CD8-positive, alpha-beta T cell (primary cell): ENCODE measurements at places on chromosomes 6 and 20.
A peak's percentile ranks its signal among the peaks of the same experiment; 100 is the strongest.

GRCh38 chr20:64116016-64116415 lies 8.7 kb upstream of the NPBWR2 start:
- no peak for DNase-seq

DNA sequence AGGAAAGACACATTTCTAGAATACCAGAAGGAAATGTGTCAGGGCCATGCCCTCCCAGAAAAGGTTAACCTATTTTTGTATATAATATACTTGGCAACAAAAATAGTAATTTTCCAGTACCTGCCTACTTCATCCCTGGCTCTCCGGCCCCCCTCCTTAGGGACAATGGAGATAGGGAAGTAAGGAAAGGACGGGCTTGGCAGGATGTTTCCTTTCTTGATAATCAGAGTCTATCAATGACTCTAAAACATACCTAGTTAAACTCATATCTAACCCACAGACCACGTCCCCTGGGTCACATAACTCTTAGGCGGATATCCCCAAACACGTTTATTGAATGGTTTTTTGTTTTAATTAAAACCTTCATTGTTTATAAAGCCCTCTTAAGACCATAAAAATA lies 11.8 kb downstream of the UQCC2 start:
- DNase-seq, result no peak

- no peak for DNase-seq
These were observed 9.7 kb downstream of the PCMTD2 start for GRCh38 chr20:64265201-64265600.

DNA sequence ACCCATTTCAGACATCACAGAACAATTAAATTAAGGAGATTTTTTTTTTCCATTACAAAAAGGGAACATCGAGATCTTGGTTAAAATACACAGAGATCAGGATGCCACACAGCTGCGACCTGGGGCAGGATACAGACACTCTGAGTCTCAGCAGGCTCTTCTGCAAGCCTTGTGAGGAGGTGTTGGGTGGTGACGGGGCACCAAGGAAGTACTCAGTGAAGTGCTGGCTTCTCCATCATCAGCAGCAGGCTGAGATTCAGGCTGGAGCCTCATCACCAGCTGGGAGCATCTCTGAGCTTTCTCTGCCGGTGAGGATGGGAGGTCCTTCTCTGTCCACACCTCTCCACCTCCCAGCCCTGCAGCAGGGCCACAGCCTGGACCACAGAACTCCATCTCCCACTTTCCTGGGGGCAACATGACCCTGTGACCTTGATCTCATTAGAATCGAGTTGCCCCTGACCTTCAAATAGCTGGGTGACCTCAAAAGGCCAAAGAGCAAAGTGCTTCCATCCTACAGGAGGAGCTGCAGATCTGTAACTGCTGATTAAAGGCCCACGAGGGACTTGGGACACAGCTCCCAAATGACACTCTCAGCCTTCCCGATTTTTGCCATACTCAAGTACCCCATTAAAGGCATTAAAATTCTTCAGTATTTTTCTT lies 16.0 kb downstream of the PMEPA1 start:
- no peak for DNase-seq

GRCh38 chr6:35310265-35310831 lies 12.7 kb downstream of the DEF6 start:
- DNase-seq, result no peak

GRCh38 chr20:58228484-58229197 lies at the start of gene ANKRD60:
TSS of gene ANKRD60 (minus strand) at chr20:58228653. CDS start at chr20:58228653, 0 bp downstream.
- no peak for DNase-seq

- DNase-seq, result no peak
These were observed 18.4 kb upstream of the RBM38 start for GRCh38 chr20:57372581-57373350.

GRCh38 chr6:82033631-82034211 lies 213.8 kb downstream of the IBTK start:
- no peak for DNase-seq

DNA sequence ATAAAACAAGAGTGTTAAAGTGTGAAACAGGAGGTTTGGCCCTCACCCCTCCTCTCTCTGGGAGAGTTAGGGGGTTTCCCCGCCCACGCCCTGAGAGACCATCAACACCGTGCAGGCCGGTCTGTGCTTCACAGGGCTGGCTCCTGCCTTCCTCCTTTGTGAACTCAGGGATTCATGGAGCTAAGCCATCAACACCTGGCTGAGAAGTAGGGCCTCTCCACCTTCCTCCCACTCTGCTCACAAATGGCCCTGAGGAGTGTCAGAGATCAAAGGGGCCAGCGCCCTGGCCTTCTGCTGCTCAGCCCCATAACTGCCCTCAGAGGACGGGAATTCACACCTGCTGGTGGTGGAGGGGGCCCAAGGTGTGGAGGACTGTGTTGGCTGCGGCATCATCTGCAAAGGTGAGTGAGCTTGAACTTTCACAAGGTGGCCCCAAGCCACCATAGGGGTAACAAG lies 88.6 kb downstream of the PSMB1 start:
- DNase-seq, result peak; percentile 80

- no peak for DNase-seq
These were observed 733.6 kb upstream of the MAN1A1 start for GRCh38 chr6:120083186-120083585.

GRCh38 chr6:5762561-5762968 lies 244.2 kb downstream of the NRN1 start:
- DNase-seq, result no peak

DNA sequence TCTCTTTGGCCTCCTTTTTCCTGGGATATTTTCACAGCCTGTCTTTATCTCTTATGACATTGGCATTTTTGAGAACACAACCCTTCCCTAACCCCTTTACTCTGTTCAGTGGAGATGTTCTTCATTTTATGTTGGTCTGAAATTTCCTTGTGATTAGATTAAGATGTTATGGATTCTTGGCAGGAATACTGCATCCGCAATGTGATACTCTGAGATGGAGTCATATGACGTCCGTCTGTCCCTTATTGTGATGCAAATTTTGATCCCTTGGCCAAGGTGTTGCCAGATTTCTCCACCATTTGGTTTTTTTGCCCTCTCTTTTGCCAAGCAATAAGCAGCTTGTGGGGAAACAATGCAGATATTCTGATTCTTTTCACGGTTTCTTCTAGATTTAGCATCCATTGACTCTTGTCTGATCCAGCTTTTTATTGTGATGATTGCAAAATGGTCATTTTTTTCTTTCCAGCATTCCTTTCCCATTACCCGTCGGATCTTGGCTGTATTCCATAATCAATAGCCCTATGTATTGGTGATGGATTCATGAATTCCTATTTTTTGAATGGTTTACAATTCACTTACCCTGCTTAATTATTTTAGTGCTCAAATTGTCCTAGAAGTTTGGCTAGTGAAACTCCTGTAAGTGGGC lies 85.1 kb downstream of the NCOA3 start:
- DNase-seq, result no peak

- DNase-seq, result no peak
These were observed 61.6 kb downstream of the TTI1 start for GRCh38 chr20:37971561-37972127.

GRCh38 chr6:490251-491037 lies 98.9 kb downstream of the IRF4 start:
- no peak for DNase-seq

GRCh38 chr20:62288535-62289105 lies 14.2 kb upstream of the ADRM1 start:
- DNase-seq, result no peak
